ENCODE measurements at places on chromosomes 4 and X. TPM values are rescaled to one million over a fixed set of nuclear protein-coding genes. Genes with fewer than 3 reads are reported as not detected.
A peak's percentile ranks its signal among the peaks of the same experiment; 100 is the strongest.

GRCh38 chr4:6229671-6230501 is 29.5 kb upstream of the JAKMIP1 start:
- no peak for DNase-seq

POU4F2 gene
- total RNA-seq = not detected

DNA sequence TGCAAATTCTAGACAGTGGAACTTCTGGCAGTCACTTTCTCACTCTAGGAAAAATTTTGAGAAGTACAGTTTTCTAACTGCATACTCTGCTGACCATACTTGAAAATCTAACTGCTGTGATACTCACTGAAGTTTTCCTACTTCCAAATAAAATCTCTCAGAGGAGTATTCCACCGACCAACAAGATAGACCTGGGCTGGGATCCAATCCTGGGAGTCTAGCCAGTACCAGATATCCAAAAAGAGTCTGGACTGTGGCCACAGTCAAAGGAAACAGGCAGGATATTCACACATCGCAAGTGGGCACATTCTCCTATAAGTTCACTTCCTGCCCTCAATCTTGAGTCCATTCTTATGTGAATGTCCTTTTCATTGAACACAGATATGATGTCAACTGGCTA is 1138.7 kb upstream of the PCDH7 start:
- peak; percentile 32 for DNase-seq

GRCh38 chr4:178082906-178083305 is 640.7 kb upstream of the AGA start:
- DNase-seq = no peak

PCDH7 gene
- total RNA-seq = 65.0 TPM

KIF4A gene
- total RNA-seq = 6.7 TPM

GRCh38 chr4:116005037-116005805 is 891.8 kb upstream of the NDST4 start:
- DNase-seq = no peak

DNA sequence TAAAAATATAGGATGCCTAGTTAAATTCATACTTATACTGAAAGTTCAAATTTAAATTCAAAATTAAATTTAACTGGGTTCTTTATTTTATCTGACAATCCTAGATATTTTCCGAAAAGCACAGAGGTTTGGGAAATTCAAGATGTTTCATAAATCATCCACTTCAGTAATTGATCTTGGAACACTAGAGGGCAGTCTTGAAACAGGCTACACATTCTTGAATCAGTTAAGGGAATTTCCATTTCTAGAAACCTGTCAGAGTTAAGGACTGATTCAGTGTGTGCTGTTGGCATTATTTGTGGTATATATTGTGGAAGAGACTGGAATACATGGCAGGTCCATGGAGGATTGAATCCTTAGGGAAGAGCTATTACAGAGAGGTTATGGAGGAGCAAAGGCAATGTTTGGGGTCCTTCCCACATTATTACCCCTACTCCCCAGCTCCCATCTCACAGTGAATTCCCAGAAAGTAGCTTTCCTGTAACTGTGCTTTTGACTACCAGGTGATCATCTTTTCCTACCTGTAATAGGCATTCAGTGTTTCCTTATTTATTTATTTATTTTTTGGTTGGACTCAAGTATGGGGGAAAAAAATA is 92.9 kb downstream of the EGF start:
- peak; percentile 85 for DNase-seq

GRCh38 chr4:17323554-17324385 is 188.1 kb downstream of the QDPR start:
- no peak for DNase-seq

DNA sequence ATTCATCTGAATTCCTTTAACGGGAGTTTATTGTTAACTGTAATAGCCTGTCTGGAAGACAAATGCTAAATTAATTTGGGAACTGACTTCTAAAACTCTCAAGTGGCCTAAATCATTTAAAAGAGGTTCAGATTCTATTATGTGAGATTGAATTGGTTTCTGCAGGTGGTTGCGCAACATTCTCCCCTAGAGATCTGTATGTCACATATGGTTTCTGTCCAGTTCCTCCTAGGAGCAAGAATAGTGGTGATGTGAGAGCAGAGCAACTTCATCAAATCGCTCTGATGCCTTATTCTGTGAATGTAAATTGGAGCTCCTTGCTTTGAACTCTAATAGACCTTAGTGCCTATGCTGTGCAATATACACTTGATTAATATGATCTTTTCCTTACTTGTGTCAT is 144.6 kb upstream of the GPR101 start:
- no peak for DNase-seq

DNA sequence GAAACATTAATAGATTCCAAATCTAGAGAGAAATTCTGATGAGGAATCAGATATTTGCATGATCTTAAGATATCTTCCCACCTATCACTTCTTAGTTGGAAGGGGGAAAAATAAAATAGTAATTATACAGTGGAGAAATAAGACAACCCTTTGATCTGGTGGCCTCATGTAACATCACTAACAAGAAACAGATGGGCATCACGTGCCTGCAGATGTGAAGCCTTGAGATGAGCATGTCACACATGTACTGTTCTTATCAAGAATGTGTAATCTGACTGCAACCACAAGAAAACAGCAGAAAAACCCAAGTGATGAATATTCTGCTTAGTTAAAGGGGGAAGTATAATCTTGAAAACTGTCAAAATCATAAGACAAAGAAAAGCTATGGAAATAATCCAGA is 31.4 kb upstream of the NKX6-1 start:
- no peak for DNase-seq

- DNase-seq = no peak
These were observed 43.7 kb upstream of the S100G start for GRCh38 chrX:16606142-16606720.

DNA sequence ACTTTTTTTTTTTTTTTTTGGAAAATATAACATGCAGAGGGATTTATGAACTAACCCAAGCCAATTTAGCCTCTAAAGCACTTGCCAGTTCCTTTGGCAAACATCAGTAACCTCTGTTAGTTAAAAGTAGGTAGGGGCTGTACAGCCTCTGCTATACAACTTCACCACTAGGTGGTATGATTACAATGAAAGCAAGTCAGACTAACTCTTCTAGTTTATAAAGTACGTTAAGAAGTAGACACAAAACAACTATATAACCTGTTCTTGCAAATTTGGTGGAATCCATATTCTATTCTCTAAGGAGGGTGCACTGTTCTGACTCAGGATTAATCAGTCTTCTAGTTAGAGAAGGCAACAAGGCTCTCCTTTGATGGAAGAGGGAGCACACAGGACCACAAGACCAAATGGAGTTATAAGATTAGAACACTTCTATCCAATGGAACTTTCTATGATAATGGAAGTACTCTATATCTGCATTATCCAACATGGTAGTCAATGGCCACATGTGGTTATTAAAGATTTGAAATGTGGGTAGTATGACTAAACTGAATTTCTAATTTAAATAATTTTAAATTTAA is 12.8 kb downstream of the AIMP1 start:
- DNase-seq = peak; percentile 38

- peak; percentile 73 for DNase-seq
These were observed 29.5 kb upstream of the MAP3K15 start for GRCh38 chrX:19544693-19545305.

- no peak for DNase-seq
These were observed 123.8 kb downstream of the MAD2L1 start for GRCh38 chr4:119942806-119943205.

SORCS2 gene
- total RNA-seq = 13.4 TPM

HPRT1 gene
- total RNA-seq = 14.2 TPM

DNA sequence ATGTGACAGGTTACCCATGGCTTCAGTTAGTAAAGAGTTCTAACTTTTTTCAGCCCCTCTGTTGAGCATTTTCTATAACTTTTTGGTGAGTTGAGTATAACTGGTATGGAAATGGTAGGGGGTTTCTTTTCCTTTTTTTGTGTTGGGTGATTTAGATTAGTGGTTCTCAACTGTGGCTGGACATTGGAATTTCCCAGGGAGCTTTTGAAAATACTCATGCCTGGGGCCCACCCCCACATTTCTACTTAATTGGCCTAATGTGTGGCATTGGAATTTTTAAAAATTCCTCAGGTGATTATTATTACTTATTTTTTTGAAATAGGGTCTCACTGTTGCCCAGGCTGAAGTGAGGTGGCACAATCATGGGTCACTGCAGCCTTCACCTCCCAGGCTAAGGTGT is 21.9 kb downstream of the SMS start:
- no peak for DNase-seq

- no peak for DNase-seq
These were observed 27.9 kb upstream of the MSMO1 start for GRCh38 chr4:165299399-165300060.

GRCh38 chrX:152020888-152021287 is 46.4 kb upstream of the GABRE start:
- no peak for DNase-seq

- no peak for DNase-seq
These were observed 213.4 kb upstream of the JADE1 start for GRCh38 chr4:128596115-128596514.

GRCh38 chr4:81148576-81148975 is 66.4 kb downstream of the PRKG2 start:
- DNase-seq = no peak

ITGB1BP2 gene
- 80.2 TPM for total RNA-seq

SYTL5 gene
- total RNA-seq = 1.3 TPM

AKAP4 gene
- 0.10 TPM for total RNA-seq

DNA sequence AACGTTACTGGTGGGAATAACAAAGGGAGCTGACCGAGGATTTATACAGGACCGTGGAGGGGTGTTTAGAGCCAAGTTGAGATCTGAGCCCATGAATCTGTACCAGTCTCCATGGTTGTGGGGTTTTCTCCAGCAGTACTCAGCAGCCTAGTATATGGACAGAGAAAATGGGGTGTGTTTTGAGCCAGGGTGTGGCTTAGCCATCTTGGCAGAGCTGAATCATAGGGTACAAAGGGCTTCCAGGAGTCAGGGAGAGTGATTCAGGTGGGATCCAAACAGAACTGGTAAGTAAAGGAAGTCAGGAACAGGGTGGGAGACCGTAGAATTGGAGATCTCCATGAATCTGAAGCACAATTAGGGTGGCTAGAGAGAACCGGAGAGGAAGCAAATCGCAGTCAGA is 7.4 kb upstream of the HPRT1 start:
- no peak for DNase-seq

DNA sequence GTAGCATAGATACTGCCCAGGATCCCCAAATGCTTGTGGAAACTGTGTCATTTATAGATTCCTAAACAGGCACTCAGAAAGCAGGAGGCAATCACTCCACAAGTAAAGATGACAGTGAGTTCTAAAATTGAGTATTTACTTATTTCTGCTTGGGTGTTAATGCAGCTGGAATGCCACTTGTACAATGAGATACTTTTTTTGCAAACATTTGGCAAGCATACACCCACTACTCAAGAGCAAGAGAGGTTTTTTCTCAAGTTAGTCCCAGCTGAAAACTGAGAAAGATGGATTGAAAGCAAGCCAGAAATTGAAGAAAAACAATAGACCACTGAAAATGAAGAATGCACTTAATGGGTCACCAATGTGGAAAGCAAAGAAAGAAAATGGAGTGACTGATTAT is 22.5 kb downstream of the GABRA3 start:
- DNase-seq = no peak

GRCh38 chrX:119402588-119402987 is 3.5 kb downstream of the SLC25A43 start:
- no peak for DNase-seq

ALB gene
- total RNA-seq = not detected

- DNase-seq = no peak
These were observed 271.9 kb downstream of the PABPC4L start for GRCh38 chr4:133929531-133930239.

Data from tongue (tissue), 3 donors.